ENCODE measurements at places on chromosomes 6 and 20. TPM values are rescaled to one million over a fixed set of nuclear protein-coding genes. Genes with fewer than 3 reads are reported as not detected.

The KCNK16 gene
- not detected for total RNA-seq

The OOEP gene
- total RNA-seq, result not detected

The TNFRSF21 gene
- 8.7 TPM for total RNA-seq

The SLCO4A1 gene
- 5.0 TPM for total RNA-seq

The KHDC1L gene
- not detected for total RNA-seq

The TSPO2 gene
- not detected for total RNA-seq
